ENCODE measurements at places on chromosomes 2 and 18. TPM values are rescaled to one million over a fixed set of nuclear protein-coding genes. Genes with fewer than 3 reads are reported as not detected.

CFC1 gene
- total RNA-seq = not detected

ALPP gene
- total RNA-seq = not detected

UGT1A5 gene
- total RNA-seq = not detected

FSHR gene
- total RNA-seq = not detected

DNA sequence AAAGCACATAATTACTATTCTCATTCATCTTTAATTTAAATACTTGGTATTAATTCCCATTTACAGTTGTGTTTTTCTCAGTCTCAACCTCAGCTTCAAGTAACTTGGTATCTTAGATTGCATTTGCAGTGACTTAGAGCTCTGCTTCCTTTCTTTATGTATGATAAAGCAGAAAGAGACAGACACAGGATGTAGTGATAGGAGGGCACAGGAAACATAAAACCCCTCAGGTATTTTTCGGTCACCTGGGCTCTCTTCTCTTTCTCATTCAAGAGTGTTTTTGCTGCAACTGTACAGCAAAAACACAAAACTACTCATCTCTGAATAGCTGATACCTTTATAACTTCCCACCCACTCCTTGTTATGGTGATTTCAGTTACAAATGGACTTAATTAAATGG lies 83.1 kb downstream of the KCTD18 start:
- no peak for DNase-seq

DNA sequence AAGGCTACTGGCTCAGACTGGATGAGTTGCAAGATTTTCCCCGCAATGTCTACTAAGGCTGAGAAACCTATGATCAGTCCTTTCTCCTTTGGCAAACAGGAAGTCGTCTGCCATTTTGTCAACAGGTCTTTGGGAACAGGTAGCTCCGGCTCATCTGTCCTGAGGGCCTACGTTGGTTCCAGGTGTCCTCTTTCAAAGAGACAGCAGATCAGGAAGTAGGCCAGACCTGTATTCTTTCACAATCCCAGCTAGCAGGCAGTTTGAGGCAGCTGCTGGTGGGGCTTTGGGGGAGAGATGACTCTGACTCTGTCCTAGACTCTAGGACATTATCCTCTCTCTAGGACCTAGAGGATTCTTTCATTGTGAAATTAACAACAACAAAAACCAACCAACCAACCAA lies 98.6 kb downstream of the ACTR2 start:
- DNase-seq = no peak

DNA sequence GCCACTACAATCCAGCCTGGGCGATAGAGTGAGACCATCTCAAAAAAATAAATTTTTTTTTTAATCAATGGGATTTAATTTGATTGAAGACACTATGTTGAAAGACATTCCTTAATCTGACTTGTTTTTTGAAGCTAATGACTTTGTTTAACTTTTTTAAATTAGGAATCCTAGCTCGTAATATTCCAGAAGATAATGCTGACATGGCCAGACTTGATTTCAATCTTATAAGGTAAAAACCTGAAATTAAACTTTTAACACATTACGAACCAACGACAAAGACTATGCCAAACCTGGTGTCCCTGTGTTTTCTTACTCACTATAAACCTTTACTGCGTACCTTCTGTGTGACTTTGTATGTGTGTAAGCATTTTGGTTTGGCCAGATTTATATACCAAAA lies 7.6 kb downstream of the ATIC start:
- DNase-seq = no peak

GRCh38 chr18:2805970-2806943 lies 40.5 kb upstream of the EMILIN2 start:
- DNase-seq = no peak

GRCh38 chr2:31947871-31948270 lies 62.9 kb downstream of the MEMO1 start:
- DNase-seq = no peak

DNA sequence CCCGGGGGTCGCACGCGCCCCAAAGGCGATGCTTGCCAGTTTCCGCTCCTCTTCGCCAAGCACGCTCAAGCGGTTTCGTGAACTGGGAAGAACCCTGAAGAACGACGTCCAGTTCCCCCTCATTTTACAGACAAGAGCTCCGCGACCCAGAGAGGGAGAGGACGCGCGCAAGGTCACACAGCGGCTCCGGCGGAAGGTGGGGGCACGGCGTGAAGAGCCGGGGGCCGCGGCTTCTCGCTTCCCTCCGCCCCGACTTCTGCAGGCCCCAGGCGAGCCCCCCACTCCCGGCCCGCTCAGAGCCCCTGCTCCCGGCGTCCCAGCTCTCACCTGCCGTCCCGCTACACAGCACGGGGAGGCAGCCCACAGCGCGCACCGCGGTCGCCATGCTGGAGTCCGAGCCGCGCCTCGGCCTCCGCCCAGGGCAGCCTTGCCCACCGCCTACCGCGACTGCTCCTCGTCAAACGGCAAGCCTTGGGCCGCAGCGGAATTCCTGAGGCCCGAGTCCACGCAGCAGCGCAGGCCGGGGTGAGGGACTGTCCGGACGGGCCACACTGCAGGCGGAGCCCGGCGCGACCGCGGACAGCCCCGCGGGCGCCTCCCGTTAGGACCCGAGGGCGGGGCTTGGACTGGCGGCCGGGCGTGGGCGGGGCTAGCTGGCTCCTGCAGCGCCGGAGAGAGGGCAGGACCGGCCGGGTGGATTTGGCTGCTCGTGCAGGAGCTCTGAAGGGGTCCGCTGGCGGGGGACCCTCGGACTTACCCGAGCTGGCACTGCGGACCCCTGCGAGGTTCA lies at the start of gene MRPS5:
Gene MRPS5 (minus strand): TSS at position 402 of the 790 bp plus-strand sequence. CDS start 17 bp downstream, at position 385.
- peak; percentile 77 for DNase-seq
